ENCODE measurements at places on chromosomes 6 and 20.
A peak's percentile ranks its signal among the peaks of the same experiment; 100 is the strongest.

- no peak for DNase-seq
These were observed 25.4 kb downstream of the NDRG3 start for GRCh38 chr20:36720510-36720909.

DNA sequence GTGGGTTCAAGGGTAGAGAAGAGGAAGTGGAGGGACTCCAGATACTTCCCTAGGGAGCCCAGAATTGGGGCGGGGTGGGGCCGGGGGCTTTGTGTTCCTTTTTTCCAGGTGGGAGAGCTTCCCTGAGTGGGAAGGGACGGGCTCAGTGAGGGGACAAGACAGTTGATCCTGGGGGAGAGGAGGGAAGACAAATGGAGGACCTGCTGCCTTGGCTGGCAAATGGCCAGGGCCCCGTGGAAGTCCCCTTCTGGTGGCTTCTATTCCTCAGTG is 2.6 kb downstream of the CTSZ start:
- no peak for DNase-seq

- DNase-seq: peak; percentile 70
These were observed 92.6 kb downstream of the UTRN start for GRCh38 chr6:144377586-144378210.

DNA sequence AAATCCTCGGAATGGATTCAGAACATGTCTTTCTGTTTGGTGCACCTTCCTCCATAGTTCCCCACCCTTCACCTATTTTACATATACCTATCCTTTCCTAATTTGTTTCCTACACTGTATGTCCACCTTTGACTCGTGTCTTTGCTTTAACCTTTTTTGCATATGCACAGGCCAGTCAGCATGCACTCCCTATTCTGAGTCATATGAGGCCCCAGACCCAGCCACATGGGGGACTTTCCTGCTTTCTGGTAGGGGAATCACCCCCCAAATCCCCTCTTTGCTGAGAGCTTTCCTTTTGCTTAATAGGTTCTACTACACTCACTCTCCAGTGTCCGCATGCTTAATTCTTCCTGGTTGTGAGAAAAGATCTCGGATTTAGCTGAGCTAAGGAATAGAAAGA is 393.8 kb upstream of the IMPG1 start:
- DNase-seq: no peak

GRCh38 chr20:50572938-50573777 is 63.0 kb downstream of the PTPN1 start:
- DNase-seq: no peak

DNA sequence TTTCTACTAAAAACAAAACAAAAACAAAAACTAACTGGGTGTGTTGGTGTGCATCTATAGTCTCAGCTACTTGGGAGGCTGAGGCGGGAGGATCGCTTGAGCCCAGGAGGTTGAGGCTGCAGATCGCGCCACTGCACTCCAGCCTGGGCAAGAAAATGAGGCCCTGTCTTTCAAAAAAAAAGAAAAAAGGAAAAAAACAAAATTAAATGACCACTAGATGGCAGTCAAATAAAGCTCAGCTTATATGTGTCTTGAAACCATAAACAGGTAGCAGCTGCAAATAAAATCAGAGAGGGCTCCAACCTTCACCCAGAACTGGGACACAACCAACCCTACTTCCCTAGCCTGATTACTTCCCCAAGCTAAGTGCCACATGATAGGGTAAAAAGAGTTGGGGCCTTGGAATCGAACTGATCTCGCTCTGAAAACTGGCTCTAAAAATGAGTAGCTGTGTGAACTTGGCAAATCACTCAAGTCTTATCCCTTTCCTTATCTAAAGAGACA is 67.1 kb upstream of the ADGRF4 start:
- DNase-seq: peak; percentile 25

- DNase-seq: no peak
These were observed 5.6 kb downstream of the CYP24A1 start for GRCh38 chr20:54167909-54168872.

DNA sequence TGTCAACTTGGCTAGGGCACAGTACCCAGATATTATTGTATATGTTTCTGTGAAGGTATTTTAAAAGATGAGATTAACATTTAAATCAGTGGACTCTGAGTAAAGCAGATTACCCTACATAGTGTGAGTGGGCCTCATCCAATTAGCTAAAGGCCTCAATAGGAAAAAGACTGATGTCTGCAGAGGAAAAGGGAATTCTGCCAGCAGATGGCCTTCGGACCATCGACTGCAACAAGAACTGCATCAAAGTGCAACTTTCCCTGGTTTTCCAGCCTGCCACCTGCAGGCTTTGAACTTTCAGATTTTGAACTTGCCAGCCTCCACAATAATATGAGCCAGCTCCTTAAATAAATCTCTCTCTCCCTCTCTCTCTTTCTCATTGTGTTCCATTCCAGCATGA is 80.5 kb downstream of the IMPG1 start:
- DNase-seq: no peak

- no peak for DNase-seq
These were observed 509.5 kb upstream of the ID4 start for GRCh38 chr6:19327661-19328060.

DNA sequence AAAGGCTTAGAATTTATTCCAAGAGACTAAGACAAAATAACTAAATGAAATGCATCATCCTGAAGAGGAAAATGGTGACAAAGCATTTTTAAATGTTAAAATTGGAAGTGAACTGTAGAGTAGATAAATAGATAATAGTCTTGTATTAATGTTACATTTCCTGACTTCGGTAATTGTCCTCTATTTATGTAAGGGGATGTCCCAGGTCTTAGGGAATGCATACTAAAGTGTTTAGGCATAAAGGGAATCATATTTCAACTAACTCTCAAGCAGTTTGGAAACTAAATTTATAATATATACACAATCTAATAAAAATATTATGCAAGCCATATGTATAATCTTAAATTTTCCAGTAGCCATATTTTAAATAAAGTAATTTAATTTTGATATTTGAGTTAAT is 159.3 kb downstream of the WDR27 start:
- no peak for DNase-seq

GRCh38 chr20:10371467-10371866 is 62.6 kb downstream of the MKKS start:
- DNase-seq: no peak

GRCh38 chr6:94289131-94289530 is 869.8 kb upstream of the EPHA7 start:
- no peak for DNase-seq

DNA sequence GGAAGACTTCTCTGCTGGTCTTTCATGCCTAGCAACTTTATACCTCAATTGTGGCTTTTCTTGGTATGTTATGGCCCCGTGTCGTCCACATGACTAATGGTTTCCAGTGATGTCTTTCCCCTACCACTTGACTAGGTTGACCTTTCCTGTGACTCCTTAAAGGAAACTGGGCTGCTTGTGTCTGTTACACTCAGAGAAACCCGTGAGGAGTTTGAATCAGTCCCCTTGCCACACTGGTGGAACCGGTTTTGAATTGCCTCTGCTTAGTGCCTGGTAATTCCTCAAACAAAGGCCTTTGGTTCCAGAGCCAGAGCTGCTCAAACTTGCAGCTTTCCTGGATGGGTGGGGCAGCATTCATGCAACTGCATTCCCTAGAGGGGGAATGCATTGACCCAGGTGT is 21.9 kb downstream of the ECT2L start:
- no peak for DNase-seq

DNA sequence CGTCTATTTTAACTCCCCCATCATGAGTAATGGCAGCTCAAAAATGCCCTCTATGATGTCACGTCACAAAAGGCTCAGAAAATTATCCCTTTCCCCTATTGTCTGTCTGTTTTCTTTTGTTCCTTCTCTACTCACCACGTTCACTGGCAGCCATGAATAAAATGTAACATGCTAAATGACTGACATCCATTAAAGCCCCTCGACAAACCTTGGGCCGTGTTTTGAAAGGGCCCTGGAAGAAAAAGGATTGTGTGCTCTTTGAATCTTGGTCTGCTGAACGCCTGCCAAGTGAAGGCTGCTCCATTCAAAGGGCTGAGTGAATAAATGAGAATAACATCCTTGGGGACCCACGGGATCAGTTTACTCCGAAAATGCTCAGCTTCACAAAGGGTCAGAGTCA is 118.7 kb downstream of the RPS12 start:
- DNase-seq: no peak

GRCh38 chr6:106637051-106637716 is 7.8 kb downstream of the QRSL1 start:
- no peak for DNase-seq

- no peak for DNase-seq
These were observed 15.0 kb downstream of the GABBR1 start for GRCh38 chr6:29617782-29618554.

- no peak for DNase-seq
These were observed 542.4 kb upstream of the BTBD3 start for GRCh38 chr20:11375335-11375734.

GRCh38 chr20:52752023-52752422 is 220.1 kb upstream of the TSHZ2 start:
- DNase-seq: no peak

- DNase-seq: no peak
These were observed 50.6 kb downstream of the SLC22A3 start for GRCh38 chr6:160398674-160399271.

- DNase-seq: no peak
These were observed 107.5 kb upstream of the TBX18 start for GRCh38 chr6:84871925-84872324.

- no peak for DNase-seq
These were observed 24.4 kb downstream of the BHLHE23 start for GRCh38 chr20:62982124-62983075.

- no peak for DNase-seq
These were observed 84.3 kb downstream of the OPRM1 start for GRCh38 chr6:154123155-154123956.

GRCh38 chr20:47318586-47319516 is 37.6 kb downstream of the ZMYND8 start:
- DNase-seq: no peak

- no peak for DNase-seq
These were observed 76.8 kb upstream of the SIRPG start for GRCh38 chr20:1734269-1734858.

- no peak for DNase-seq
These were observed 82.4 kb upstream of the TCF21 start for GRCh38 chr6:133806382-133807140.

DNA sequence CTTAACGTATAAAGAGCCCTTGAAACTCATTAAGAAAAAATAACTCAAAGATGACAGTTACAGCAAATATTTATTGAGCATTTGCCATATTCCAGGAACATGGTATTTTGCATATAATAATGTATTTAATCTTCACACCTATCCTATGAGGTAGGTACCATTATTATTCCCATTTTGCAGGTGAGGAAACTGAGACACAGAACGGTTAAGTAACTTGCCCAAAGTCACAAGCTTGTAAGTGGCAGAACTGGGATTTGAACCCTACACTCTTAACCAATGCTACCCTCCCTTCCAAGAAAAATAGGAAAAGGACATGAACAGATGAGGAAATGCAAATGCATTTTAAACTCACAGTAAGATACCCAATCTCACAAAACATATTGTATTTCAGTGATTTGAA is 5.3 kb upstream of the UBE2V1 start:
- no peak for DNase-seq

DNA sequence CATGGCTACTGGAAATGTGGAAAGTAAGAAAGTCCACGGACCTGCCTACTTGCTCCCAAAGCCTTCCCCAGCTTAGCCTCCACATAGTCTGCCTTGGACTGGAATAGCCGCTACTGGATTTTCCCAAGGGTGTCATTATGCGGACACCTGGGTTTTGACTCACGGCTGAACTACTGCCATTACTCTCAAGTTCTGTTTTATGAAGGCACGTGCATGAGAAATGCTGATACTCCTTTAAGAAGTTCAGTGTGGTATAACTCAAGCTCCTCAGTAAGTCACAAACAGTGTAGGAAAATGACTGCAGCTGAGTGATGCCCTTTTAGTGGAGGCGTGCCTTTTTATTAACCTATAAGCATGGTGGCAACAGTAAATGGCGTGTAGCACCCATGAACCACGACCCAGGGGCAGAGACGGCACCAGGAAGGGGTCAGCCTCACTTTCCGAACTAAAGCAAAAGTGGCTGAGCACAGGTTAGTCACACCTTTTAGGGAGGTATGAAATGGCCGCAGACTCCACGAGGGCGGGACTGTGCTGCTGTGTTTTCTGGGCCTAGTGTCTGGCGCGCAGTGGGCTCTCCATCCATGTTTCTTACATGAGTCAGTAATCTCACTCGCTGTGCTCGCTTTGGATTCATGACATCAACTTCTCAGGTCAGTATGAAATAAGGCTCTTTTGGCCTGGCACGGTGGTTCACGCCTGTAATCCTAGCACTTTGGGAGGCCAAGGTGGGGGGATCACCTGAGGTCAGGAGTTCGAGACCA is 23.9 kb downstream of the PSMG4 start:
- no peak for DNase-seq

GRCh38 chr20:39985271-39985827 is 703.7 kb downstream of the MAFB start:
- DNase-seq: no peak

- DNase-seq: no peak
These were observed 77.1 kb downstream of the CBLN4 start for GRCh38 chr20:55928266-55928665.

- DNase-seq: no peak
These were observed 2.5 kb downstream of the PTPRA start for GRCh38 chr20:2875690-2876203.

- no peak for DNase-seq
These were observed 529 bp downstream of the UBE2C start for GRCh38 chr20:45813006-45813340.

DNA sequence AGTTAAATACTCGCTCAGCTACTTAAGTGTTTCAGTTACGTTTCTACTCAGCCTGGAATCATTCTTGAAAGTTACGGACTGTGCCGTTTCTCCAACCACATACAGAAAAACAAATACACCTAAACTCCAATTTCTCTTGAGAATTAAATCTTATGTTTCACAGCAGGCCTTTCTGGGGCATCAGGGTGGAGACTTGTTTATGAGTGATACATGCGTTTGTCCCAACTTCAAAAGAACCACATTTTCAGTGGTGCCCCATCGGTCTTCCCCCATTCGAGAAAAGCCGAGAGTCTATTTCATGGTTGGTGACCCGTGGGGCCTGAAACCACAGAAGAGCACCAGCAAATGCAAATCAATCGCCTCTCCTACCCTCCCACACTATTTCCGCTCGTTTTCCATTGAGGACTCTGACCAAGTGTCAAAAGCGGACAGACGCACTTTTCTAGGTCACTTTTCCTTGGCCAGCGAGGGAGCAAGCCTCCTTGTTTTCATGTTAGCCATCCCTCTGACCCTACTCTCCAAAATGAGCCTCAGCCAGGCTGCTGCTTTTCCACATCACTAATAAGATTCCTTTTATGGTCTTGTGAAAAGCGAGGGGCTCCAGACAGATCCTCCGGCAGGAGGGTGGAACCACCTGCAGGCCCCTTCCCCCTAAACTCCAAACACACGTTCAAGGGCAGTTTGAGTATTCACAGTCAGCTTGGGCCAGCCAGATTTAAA is 3.1 kb downstream of the JAG1 start:
- DNase-seq: no peak

- DNase-seq: no peak
These were observed 30.7 kb downstream of the LY86 start for GRCh38 chr6:6619021-6619794.

- no peak for DNase-seq
These were observed 95.9 kb downstream of the SSR1 start for GRCh38 chr6:7216941-7217621.

Data from fibroblast of skin of left quadriceps (primary cell).